ENCODE measurements at places on chromosomes 5 and 9. TPM values are rescaled to one million over a fixed set of nuclear protein-coding genes. Genes with fewer than 3 reads are reported as not detected.

Gene TUBB4B
- 99.8 TPM for total RNA-seq

Gene SAXO1
- total RNA-seq, result 1.0 TPM

Gene KCNT1
- 0.06 TPM for total RNA-seq

Gene ADAMTS16
- total RNA-seq, result not detected

Gene PCDHA9
- total RNA-seq, result not detected

Gene INSL4
- total RNA-seq, result not detected

Gene PCDHB16
- not detected for total RNA-seq

Gene CATSPER3
- total RNA-seq, result 0.94 TPM
